Body of pancreas (tissue), 4 donors: ENCODE measurements at places on chromosomes 11 and 22. TPM values are rescaled to one million over a fixed set of nuclear protein-coding genes. Genes with fewer than 3 reads are reported as not detected.
A peak's percentile ranks its signal among the peaks of the same experiment; 100 is the strongest.

DNA sequence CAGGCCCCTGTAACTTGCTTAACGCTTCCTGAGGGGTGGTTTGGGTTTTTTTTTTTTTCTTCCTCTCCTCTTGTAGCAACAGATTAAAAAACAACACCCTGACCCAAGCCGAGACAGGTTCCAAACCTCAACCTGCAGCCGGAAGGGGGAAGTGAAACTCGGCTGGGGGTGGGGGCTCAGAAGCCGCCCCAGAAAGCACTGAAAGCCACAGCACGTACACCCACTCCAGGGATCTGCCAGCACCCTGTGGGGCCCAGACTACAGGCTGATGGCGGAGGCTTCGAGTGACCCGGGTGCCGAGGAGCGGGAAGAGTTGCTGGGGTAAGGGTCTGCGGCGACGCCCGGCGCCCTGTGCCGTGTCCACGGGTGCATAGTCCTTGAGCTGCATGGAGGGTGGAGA is at the start of gene LSP1:
TSS of gene LSP1 (plus strand) at position 208 of the 400 bp plus-strand sequence. CDS start at position 269, 61 bp downstream.
- H3K4me3 ChIP-seq = no peak within 1 kb of the TSS
- no peak for DNase-seq
- H3K36me3 ChIP-seq = no peaks in the 10 kb centered on the region
- H3K27ac ChIP-seq = no peak within 1 kb of the TSS

DNA sequence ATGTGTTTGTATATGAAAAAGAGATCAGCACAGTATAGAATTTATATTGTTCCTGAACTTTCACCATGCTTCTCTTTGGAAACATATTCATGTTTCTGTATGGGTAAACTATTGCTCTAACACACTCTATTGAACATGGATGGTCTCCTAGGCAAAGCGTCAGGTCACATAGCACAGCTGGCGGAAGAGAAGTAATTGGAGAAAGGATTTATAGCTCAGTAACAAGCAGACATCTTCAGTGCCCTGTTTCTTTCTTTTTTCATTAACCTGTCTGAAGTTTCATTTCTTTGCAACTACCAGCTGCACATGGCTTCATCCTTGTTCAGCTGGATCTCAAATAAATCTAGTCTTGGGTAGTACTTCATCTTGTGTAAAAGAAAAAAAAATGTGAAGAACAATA is 84.4 kb upstream of the TRPC6 start:
- H3K4me1 ChIP-seq = no peaks in the 10 kb centered on the region
- no peak overlapping the region for H3K4me3 ChIP-seq

GRCh38 chr11:93663021-93663420 is 1.5 kb downstream of the CEP295 start:
- no peak overlapping the region for H3K27ac ChIP-seq
- H3K36me3 ChIP-seq = no peaks in the 10 kb centered on the region
- peaks cover 6% of the 10 kb centered on the region for H3K4me1 ChIP-seq
- DNase-seq = no peak
- no peak overlapping the region for H3K4me3 ChIP-seq
- no peaks in the 10 kb centered on the region for H3K27me3 ChIP-seq

DNA sequence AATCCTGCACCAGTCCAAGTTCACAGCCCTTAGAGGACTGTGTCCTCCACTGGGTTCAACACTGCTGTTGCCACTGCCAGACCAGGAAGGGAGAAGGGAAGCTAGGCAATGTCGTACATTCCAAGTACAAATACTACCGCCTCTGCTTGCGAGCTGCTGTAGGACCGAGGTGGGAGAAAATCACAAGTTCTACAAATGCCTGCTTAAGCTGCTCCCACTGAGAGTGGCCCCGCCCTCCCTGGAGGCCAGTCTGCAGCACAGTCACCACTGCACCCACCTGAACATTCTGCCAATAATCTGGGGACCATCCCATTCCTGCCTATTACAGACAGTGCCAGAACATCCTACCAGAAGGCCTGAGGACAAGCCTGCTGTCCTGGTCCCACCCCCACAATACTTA is 707.5 kb upstream of the ANO5 start:
- H3K27me3 ChIP-seq = no peaks in the 10 kb centered on the region
- no peak for DNase-seq
- no peak overlapping the region for H3K27ac ChIP-seq
- no peak overlapping the region for H3K4me3 ChIP-seq
- no peaks in the 10 kb centered on the region for H3K36me3 ChIP-seq
- no peaks in the 10 kb centered on the region for H3K4me1 ChIP-seq

GRCh38 chr22:49609207-49609876 is 218.3 kb downstream of the BRD1 start:
- H3K27ac ChIP-seq = no peak overlapping the region
- no peaks in the 10 kb centered on the region for H3K27me3 ChIP-seq
- H3K4me3 ChIP-seq = no peak overlapping the region
- no peak for DNase-seq
- no peaks in the 10 kb centered on the region for H3K36me3 ChIP-seq
- H3K4me1 ChIP-seq = no peaks in the 10 kb centered on the region

GRCh38 chr11:2943711-2944118 is 14.5 kb upstream of the PHLDA2 start:
- no peaks in the 10 kb centered on the region for H3K36me3 ChIP-seq
- peak overlapping the region; percentile 14 for H3K27ac ChIP-seq
- peak; percentile 66 for DNase-seq
- peaks cover 44% of the 10 kb centered on the region for H3K4me1 ChIP-seq
- no peaks in the 10 kb centered on the region for H3K27me3 ChIP-seq

GRCh38 chr11:105644839-105645573 is 35.1 kb downstream of the GRIA4 start:
- no peak overlapping the region for H3K27ac ChIP-seq
- no peaks in the 10 kb centered on the region for H3K4me1 ChIP-seq
- DNase-seq = no peak
- no peaks in the 10 kb centered on the region for H3K36me3 ChIP-seq

- DNase-seq = no peak
- H3K27ac ChIP-seq = no peak overlapping the region
- H3K4me1 ChIP-seq = no peaks in the 10 kb centered on the region
- H3K27me3 ChIP-seq = no peaks in the 10 kb centered on the region
- H3K4me3 ChIP-seq = no peak overlapping the region
These were observed 74.9 kb downstream of the CECR2 start for GRCh38 chr22:17444204-17444504.

DNA sequence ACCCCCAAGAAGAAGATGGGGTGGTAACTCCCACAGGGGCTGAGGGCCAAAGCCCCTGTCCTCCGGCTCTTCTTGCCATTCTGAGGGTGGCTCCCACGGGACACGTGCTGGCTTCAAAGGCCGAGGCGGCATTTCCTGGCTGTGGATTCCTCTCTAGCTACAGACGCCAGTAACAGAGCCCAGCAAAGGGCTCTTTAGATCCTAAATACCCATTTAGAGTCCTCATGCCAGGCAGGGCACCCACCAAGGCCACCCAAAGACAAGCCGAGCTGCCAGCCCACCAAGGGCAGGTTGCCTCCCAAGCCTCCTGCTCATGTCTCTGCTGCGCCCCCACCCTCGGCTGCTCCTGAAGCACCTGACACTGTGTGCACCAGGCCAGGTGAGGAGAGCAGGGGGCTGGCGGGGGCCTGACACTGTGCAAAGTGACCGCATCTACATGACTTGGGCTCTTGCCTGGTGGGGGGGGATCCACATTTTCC is 5.7 kb downstream of the LRFN4 start:
- no peaks in the 10 kb centered on the region for H3K4me1 ChIP-seq
- H3K4me3 ChIP-seq = no peak overlapping the region
- no peak for DNase-seq
- H3K27me3 ChIP-seq = no peaks in the 10 kb centered on the region

DNA sequence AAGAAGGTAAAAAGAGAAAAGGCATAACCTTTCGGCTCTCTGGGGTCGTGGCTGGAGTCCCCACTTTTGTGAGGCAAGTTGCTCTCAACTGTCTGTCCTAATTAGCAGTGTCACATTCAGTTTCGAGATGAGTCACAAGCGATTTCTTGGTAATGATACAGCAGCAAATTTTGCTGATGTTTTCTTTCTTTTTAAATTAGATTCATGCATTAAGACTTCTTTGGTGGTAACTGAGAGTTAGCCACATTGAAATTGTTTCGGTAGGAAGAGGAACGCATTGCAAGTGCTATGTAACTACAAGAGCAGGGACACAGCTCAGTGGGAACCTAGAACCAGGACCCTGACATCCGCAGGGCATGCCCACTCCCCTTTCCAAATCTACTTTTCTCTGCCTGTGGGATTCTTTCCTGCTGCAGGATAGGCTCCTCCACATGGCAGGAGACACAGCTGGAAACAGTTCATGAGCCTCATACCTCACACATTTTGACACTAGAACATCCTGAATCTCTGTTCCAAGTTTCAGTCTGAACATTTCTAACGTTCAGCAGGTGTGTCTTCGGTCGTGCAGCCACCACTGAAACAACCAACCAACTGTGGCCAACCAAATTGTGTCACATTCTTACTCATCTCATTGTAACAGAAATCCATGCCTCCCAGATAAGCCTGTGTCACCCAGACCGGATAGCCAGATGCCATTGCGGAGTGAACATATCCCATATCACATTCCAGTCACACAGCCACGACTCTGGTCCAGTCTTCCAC is 987.6 kb downstream of the NTM start:
- no peaks in the 10 kb centered on the region for H3K27me3 ChIP-seq
- H3K4me1 ChIP-seq = no peaks in the 10 kb centered on the region
- no peak for DNase-seq
- no peak overlapping the region for H3K4me3 ChIP-seq
- H3K36me3 ChIP-seq = no peaks in the 10 kb centered on the region

DNA sequence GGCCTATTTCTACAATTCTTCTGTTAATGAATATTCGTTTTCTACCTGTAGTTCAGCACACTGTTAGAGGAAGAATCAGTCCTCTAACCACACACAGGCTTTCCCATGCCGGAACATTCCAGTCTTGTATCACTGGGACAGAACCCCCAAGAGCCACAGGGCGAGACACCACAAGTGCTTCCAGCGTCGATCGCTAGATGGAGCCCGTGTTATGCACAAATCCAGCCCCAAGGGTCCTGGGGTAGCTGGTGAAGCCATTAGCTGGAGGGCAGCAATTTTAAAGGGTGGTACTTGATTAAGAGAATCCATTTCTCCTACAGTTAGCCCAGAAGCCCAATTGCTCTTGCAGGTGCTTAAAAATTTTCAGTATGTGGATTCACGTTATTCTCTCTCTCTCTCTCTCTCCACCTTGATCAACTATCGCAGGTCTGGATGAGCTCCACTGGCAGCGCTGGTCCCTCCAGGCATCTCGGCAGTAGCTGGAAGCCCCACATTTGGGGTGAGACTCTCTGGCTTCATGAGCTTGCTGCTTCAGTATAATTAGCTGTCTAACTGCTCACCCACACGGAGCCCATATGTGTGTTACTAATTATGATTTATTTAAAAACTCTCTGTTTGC is 148.2 kb upstream of the SNX19 start:
- H3K27ac ChIP-seq = no peak overlapping the region
- H3K4me1 ChIP-seq = no peaks in the 10 kb centered on the region
- peaks cover 5% of the 10 kb centered on the region for H3K27me3 ChIP-seq
- H3K36me3 ChIP-seq = no peaks in the 10 kb centered on the region

GRCh38 chr11:122423273-122423672 is 232.2 kb upstream of the UBASH3B start:
- H3K36me3 ChIP-seq = no peaks in the 10 kb centered on the region
- DNase-seq = no peak
- H3K4me1 ChIP-seq = no peaks in the 10 kb centered on the region
- no peak overlapping the region for H3K4me3 ChIP-seq
- no peak overlapping the region for H3K27ac ChIP-seq

- no peaks in the 10 kb centered on the region for H3K27me3 ChIP-seq
- H3K4me1 ChIP-seq = peaks cover 30% of the 10 kb centered on the region
- H3K4me3 ChIP-seq = no peak overlapping the region
These were observed 8.7 kb upstream of the KCNJ5 start for GRCh38 chr11:128882451-128882850.

DNA sequence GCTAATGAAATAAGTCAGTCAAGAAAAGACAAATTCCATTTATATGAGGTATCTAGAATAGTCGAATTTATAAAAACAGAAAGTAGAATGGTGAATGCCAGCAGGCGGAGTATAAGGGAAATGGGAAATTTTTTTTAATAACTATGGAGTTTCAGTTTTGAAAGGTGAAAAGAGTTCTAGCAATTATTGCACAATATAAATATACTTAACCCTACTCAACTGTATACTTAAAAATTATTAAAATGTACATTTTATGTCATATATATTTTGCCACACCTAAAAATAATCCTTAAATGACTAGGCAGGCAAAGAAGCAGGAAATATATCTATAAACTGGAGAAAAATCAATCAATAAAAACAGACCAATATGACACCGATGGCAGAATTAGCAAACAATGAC is 196.5 kb upstream of the UBASH3B start:
- H3K27me3 ChIP-seq = no peaks in the 10 kb centered on the region
- no peak for DNase-seq
- H3K4me1 ChIP-seq = no peaks in the 10 kb centered on the region
- no peak overlapping the region for H3K27ac ChIP-seq

GRCh38 chr11:123180166-123180565 is 14.9 kb downstream of the CLMP start:
- H3K36me3 ChIP-seq = no peaks in the 10 kb centered on the region
- no peak overlapping the region for H3K27ac ChIP-seq
- no peaks in the 10 kb centered on the region for H3K27me3 ChIP-seq

DNA sequence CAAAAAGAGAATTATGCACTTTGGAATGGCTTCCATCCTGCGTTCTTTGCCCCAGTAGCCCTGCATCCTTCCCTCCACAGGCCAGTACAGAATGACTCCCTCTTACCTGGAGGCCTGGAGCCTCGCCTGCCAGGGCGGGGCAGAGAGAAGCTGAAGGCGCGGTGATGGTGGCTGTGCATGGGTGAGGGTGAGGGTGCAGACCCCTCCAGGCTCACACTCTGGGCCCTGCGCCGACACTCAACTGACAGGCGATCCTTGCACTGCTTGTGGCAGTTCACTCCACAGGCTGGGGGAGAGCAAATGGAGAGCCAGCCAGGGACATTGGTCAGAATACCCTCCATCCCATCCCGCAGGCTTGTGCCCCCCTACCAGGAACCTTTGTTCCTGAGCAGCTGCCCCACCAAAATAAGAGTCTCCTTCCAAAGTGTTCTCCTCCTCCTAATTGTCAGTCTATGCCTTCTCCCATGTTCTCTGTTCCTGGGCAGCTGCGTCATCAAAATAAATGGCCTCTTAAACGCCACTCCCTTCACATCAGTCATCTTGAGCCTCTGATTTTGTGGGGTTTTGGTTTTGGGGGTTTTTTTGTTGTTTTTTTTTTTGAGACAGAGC is 5.9 kb upstream of the NRXN2 start:
- no peaks in the 10 kb centered on the region for H3K27me3 ChIP-seq
- no peak overlapping the region for H3K4me3 ChIP-seq
- DNase-seq = no peak
- H3K36me3 ChIP-seq = no peaks in the 10 kb centered on the region
- no peak overlapping the region for H3K27ac ChIP-seq

OR5B21 gene
- not detected for total RNA-seq

VEGFB gene
- 32.4 TPM for total RNA-seq

C11orf87 gene
- total RNA-seq = not detected

MRGPRX4 gene
- not detected for total RNA-seq

OR52I1 gene
- total RNA-seq = not detected

OR2AG1 gene
- not detected for total RNA-seq

USP2 gene
- total RNA-seq = 19.4 TPM

OPCML gene
- total RNA-seq = under 0.01 TPM

MRPL40 gene
- 4.0 TPM for total RNA-seq

OR10G4 gene
- total RNA-seq = 5.3 TPM

PIK3IP1 gene
- total RNA-seq = 5.6 TPM

P2RY6 gene
- not detected for total RNA-seq
